ENCODE measurements at places on chromosomes 4 and X.

DNA sequence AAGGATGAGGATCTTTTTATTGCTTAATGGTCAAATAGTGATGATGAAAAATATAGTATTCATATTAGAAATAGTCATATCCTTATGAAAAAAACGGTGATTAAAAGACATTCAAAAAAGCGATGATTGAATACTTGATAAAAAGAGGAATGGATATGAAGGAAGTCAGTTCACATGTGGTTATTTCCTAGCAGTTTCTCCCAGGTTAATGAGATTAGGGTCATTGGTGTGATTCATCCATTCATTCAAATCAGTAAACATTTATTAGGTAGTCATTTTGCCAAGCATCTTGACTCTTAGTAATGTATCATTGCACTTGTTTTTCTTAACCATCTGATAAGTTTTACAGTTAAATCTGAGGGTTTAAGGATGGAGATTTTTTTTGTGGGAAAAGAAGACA, 294.1 kb downstream of the ARHGAP24 start:
- DNase-seq: no peak

- no peak for DNase-seq
Measured at GRCh38 chr4:113618205-113618604, 143.3 kb downstream of the CAMK2D start.

DNA sequence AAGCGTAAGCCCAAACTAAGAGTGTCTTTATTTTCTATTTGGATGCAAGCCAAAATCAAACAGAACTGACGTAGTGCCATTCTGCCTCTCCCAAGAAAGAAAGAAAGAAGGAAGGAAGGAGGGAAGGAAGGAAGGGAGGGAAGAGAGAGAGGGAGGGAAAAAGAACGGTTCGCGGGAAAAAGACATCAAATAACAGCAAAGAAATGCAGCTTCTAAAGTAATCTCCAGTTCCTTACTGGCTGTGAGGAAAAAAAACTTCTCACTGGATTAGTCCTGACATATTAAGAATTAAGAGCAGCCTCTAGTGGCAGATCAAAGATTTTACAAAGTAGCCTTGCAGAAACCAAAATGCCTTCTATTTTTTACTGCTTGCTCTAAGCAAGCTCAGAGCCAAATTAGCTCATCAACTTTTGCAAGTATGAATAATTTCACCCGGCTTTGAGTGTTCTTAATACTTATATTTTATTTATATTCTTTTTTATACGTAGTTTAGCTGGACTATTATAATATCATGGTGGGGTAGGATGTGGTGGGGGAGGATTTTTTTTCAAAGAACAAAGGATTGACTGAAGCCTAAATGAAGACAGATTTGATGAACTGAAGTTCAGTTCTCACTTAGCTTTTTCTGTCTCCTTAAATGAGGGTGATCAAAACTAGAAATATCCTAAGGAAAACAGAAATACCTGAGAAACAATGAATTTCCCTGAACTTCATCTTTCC, 36.6 kb downstream of the PITX2 start:
- DNase-seq: no peak

- no peak for DNase-seq
Measured at GRCh38 chr4:113953888-113954287, 25.6 kb downstream of the ARSJ start.

All from GM18507 (cell line).